Activated naive CD8-positive, alpha-beta T cell treated with anti-CD3 and anti-CD28 coated beads, Interleukin-2, amount 10 ng/mL, durations not matched to agents 7 days and 5 days (primary cell): ENCODE measurements at places on chromosomes 6 and 20. TPM values are rescaled to one million over a fixed set of nuclear protein-coding genes. Genes with fewer than 3 reads are reported as not detected.

The C20orf204 gene
- total RNA-seq, result 9.7 TPM

- H3K36me3 ChIP-seq, result peaks cover 6% of the 10 kb centered on the region
- no peak for DNase-seq
- H3K27ac ChIP-seq, result no peak overlapping the region
Measured at GRCh38 chr20:51360451-51361201, 181.9 kb downstream of the NFATC2 start.

GRCh38 chr6:128738112-128738511, 144.8 kb upstream of the LAMA2 start:
- no peaks in the 10 kb centered on the region for H3K36me3 ChIP-seq
- no peak for DNase-seq
- no peaks in the 10 kb centered on the region for H3K4me1 ChIP-seq
- H3K27me3 ChIP-seq, result peaks cover 4% of the 10 kb centered on the region
- H3K4me3 ChIP-seq, result no peak overlapping the region

DNA sequence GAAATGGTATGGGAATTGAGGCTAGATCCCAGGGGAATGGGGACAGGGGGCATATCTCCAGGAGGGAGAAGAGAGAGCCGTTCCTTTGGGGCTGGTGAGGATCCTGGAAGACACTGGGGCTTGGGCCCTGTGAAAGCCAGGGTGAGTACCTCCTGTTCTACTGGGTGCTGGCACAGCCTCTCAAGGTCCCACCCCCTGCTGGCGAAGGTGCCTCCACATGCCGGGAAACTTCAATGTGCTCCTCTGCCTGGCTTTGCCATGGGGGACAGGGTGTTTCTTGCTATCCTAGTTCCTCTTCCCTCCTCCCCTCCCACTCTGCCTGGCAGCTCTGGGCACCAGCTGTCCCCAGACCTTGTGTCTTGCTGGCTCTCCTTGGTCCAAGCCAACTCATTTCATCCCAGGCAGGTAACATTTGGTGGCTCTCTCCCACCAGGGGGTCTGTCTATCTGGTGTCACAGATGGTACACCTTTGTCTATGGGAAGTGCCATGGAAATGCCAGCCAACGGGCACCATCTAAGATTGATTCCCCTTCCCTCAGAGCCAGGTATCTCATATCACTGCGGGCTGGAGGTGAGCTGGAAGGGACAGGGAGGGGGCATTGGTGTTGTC, 56.8 kb downstream of the MDGA1 start:
- DNase-seq, result no peak
- no peak overlapping the region for H3K4me3 ChIP-seq
- H3K27ac ChIP-seq, result no peak overlapping the region
- H3K27me3 ChIP-seq, result no peaks in the 10 kb centered on the region
- peaks cover 15% of the 10 kb centered on the region for H3K36me3 ChIP-seq
- H3K4me1 ChIP-seq, result peaks cover 22% of the 10 kb centered on the region

DNA sequence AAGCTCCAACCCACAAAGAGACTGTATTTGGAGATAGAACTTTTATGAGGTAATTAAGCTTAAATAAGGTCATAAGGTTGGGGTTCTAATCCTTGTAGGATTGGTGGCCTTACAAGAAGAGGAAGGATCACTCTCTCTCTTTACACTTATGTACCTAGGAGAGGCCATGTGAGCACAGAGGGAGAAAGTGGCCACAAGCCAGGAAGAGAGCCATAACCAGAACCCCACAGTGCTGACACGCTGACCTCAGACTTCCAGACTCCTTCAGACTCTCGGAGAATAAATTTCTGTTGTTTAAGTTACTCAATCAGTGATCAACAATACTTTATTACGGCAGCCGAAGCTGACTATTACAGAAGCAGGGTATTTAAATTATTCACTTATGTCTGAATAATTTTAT, 430.5 kb upstream of the EPHA7 start:
- H3K4me1 ChIP-seq, result no peaks in the 10 kb centered on the region
- no peak for DNase-seq
- no peak overlapping the region for H3K4me3 ChIP-seq
- H3K27me3 ChIP-seq, result no peaks in the 10 kb centered on the region
- H3K36me3 ChIP-seq, result no peaks in the 10 kb centered on the region

The VWA7 gene
- total RNA-seq, result 5.7 TPM

The C20orf173 gene
- not detected for total RNA-seq

DNA sequence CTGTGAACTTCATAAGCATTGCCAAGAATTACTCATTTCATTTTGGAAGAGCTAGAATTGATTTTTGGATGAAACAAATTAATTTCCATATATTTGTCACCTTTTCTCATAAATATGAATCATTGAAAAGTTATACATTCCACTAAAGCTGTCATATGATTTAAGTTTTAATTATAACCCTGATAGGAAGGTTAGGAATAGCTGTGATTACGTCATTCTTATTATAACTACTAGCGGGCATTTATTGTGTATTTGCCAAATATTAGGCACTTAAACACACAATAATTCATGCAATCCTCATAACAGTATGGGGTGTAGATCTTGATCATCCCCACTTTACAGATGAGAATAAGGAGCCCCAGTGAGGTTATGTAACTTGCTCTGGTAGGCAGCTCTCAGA, 77.4 kb upstream of the ENPP5 start:
- peaks cover 3% of the 10 kb centered on the region for H3K4me1 ChIP-seq
- no peak overlapping the region for H3K27ac ChIP-seq
- DNase-seq, result no peak

The BPIFB4 gene
- not detected for total RNA-seq

DNA sequence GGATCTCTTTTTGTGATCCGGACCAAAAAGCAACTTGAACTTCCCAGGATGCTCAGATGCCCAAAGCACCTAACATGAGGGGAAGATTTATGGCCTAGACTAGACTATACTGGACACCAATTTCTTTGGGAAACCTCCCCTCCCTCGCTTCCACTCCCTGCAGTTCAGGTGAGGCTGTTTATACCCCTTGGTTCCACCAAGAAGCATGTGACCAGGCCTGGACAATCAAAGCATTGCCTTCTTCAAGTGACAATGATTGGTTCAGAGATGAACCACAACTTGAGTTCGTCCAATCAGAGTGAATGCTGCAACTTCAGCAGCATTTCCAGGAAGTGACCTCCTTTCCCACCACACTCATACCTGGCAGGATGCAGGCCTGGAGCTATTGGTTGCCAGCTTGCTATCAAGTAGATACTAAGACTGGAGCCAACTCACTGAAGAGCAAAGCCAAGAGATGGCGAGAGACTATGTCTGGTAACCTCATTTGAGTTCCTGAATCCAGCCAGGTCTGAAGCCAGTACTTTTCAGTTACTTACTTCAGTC, 45.6 kb upstream of the SLC9A8 start:
- no peak overlapping the region for H3K27ac ChIP-seq
- H3K27me3 ChIP-seq, result peaks cover 64% of the 10 kb centered on the region
- no peak for DNase-seq
- H3K4me1 ChIP-seq, result peaks cover 40% of the 10 kb centered on the region
- peaks cover 13% of the 10 kb centered on the region for H3K36me3 ChIP-seq
- H3K4me3 ChIP-seq, result peak overlapping the region; percentile 17

DNA sequence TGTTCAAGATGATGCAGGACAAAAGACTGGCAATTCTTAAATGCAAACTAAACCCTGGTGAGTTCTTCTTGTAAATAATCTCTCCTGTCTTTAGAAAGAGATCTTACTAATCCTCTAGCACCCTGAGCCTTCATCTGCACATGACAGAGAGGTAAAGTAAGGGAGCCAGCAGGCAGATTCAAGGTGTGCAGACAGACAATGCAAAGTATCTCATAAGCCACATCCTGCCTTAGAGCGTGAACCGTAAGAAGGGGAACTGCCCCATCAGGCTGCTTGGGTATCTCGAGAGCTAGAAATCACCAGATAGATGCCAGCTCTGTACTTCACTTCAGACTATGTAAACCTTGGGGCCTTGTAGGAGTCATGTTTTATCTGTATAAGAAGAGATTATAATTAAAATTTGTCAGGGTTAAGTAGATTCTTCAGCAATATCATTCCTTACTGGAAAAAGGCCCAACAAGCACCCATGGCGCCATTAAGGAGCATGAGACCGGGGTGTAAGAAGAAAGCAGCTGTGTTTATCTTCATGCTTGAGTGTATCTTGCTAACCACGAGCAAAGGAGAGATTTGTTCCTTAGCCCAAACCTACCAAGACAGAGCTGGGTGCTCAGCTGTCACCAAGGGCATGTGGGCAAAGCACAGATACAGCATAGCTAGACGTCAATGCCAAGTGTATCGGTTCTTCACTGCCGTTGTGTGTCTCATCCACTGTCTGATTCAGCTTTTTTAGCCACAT, 24.4 kb downstream of the CNR1 start:
- no peaks in the 10 kb centered on the region for H3K36me3 ChIP-seq
- no peak overlapping the region for H3K4me3 ChIP-seq
- no peak overlapping the region for H3K27ac ChIP-seq
- H3K4me1 ChIP-seq, result no peaks in the 10 kb centered on the region
- no peaks in the 10 kb centered on the region for H3K27me3 ChIP-seq
- DNase-seq, result no peak

The MUC21 gene
- total RNA-seq, result not detected

The PSORS1C2 gene
- not detected for total RNA-seq

DNA sequence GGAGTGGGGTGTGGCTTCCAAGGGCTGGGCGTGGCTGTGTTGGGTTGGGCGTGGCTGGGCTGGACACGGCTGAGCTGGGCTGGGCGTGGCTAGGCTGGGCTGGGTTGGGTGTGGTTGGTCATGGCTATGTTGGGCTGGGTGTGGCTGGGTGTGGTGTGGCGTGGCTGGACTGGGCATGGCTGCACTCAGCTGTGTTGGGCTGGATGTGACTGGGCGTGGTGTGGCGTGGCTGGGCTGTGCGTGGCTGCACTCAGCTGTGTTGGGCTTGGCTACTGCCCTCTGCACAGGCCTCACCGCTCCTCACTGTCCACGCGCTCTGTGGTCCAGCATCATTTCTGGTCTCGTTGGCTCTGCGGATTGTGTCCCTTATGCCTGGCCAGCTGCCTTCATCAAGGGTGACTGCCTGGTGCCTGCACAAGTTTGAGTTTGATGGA, 43.5 kb upstream of the SLCO4A1 start:
- H3K4me1 ChIP-seq, result peaks cover 15% of the 10 kb centered on the region
- no peak overlapping the region for H3K27ac ChIP-seq
- H3K4me3 ChIP-seq, result no peak overlapping the region
- no peaks in the 10 kb centered on the region for H3K36me3 ChIP-seq
- H3K27me3 ChIP-seq, result peaks cover 61% of the 10 kb centered on the region

- H3K4me1 ChIP-seq, result peaks cover 43% of the 10 kb centered on the region
- no peak overlapping the region for H3K27ac ChIP-seq
Measured at GRCh38 chr20:35088231-35089145, 4.1 kb downstream of the TRPC4AP start.

DNA sequence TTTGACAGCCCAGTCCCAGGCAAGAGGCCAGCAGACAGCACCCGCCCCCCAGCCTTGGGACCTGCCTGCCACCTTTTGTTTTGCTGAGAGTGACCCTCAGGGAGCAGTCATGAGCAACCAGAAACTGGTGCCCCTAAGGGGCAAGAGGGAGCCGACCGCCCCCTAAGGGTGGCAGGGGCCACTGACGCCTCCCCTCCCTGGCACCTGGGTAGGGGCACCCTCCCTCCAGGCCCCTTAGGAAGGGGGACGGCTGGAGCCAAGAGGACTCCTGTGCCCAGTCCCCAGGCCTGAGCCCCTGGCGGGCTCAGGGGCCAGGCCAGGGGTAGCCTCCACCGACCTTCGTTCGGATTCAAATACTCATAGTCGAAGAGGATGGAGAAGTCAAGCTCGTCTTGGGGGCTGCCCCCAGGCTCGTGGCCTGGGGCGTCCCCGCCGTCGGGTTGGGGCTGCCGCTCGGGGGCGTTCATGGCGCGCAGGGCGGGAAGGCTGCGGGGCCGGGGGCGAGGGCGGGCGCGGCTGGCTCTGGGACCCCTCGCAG, 417 bp downstream of the NFATC2 start:
- H3K4me3 ChIP-seq, result peak overlapping the region; percentile 99
- H3K27ac ChIP-seq, result peak overlapping the region; percentile 97
- H3K27me3 ChIP-seq, result peaks cover 20% of the 10 kb centered on the region

The TMC2 gene
- not detected for total RNA-seq

The PPIL6 gene
- 0.53 TPM for total RNA-seq

The JAG1 gene
- 0.89 TPM for total RNA-seq

DNA sequence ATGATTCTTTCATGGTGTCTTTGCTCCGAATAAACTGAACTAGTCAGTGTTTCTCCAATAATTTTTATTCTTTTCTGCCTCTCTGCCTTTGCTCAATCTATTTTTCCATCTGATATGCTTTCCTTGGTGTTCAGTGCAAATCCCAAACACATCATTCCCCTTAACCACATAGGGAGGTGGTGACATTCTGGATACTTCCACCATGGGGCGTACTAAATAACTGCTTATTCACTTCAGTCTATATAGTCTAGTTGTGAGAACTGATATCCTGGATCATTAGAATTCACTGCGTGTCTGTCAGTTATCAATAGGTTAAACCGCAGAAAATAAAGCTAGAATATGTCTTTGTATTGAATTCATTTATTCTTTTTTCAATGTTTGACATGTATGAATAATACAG, 83.1 kb downstream of the KCNQ5 start:
- no peaks in the 10 kb centered on the region for H3K4me1 ChIP-seq
- no peaks in the 10 kb centered on the region for H3K27me3 ChIP-seq
- H3K27ac ChIP-seq, result no peak overlapping the region
- DNase-seq, result no peak
- H3K36me3 ChIP-seq, result peaks cover 2% of the 10 kb centered on the region

The RAD21L1 gene
- not detected for total RNA-seq

The VSX1 gene
- total RNA-seq, result not detected

GRCh38 chr6:34656378-34657036, 40.1 kb downstream of the ILRUN start:
- peaks cover 18% of the 10 kb centered on the region for H3K36me3 ChIP-seq
- peak overlapping the region; percentile 85 for H3K4me3 ChIP-seq
- no peak for DNase-seq
- peak overlapping the region; percentile 93 for H3K27ac ChIP-seq
- H3K27me3 ChIP-seq, result no peaks in the 10 kb centered on the region
- H3K4me1 ChIP-seq, result peaks cover 24% of the 10 kb centered on the region

- no peak overlapping the region for H3K27ac ChIP-seq
- H3K4me3 ChIP-seq, result no peak overlapping the region
- DNase-seq, result no peak
- peaks cover 33% of the 10 kb centered on the region for H3K27me3 ChIP-seq
Measured at GRCh38 chr20:57711826-57712225, 2.0 kb upstream of the PMEPA1 start.

The SMPDL3A gene
- total RNA-seq, result 0.17 TPM

The HNF4A gene
- total RNA-seq, result not detected

DNA sequence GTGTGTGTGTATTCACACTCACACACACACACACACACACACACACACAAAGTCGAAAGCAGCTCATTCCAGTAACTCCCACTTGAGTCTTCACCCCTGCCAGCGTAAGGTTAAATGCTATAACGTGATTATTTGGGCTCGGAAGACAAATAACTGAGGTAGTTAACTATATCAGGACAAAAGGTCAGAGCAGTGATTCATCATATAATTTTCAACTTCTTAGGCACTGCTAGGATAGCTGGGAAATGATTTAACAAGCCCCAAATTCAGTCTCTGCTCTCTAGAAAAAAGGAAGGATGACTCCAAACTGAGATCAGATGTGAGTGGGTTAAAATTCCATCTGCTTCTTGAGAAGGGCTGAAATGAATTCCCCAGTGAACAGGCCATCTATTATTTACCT, 30.7 kb downstream of the HDGFL1 start:
- no peaks in the 10 kb centered on the region for H3K36me3 ChIP-seq
- H3K4me1 ChIP-seq, result no peaks in the 10 kb centered on the region
- no peak overlapping the region for H3K4me3 ChIP-seq
- no peak for DNase-seq
- no peaks in the 10 kb centered on the region for H3K27me3 ChIP-seq

GRCh38 chr6:48141975-48142374, 31.0 kb upstream of the PTCHD4 start:
- no peak overlapping the region for H3K4me3 ChIP-seq
- H3K27ac ChIP-seq, result no peak overlapping the region
- H3K36me3 ChIP-seq, result no peaks in the 10 kb centered on the region
- H3K27me3 ChIP-seq, result no peaks in the 10 kb centered on the region
- DNase-seq, result no peak
- H3K4me1 ChIP-seq, result no peaks in the 10 kb centered on the region
